Stimulated activated CD8-positive, alpha-beta memory T cell treated with anti-CD3 and anti-CD28 coated beads, Interleukin-7, amount 100 ng/mL, for 1 hour (primary cell): ENCODE measurements at places on chromosomes 6 and 20.

DNA sequence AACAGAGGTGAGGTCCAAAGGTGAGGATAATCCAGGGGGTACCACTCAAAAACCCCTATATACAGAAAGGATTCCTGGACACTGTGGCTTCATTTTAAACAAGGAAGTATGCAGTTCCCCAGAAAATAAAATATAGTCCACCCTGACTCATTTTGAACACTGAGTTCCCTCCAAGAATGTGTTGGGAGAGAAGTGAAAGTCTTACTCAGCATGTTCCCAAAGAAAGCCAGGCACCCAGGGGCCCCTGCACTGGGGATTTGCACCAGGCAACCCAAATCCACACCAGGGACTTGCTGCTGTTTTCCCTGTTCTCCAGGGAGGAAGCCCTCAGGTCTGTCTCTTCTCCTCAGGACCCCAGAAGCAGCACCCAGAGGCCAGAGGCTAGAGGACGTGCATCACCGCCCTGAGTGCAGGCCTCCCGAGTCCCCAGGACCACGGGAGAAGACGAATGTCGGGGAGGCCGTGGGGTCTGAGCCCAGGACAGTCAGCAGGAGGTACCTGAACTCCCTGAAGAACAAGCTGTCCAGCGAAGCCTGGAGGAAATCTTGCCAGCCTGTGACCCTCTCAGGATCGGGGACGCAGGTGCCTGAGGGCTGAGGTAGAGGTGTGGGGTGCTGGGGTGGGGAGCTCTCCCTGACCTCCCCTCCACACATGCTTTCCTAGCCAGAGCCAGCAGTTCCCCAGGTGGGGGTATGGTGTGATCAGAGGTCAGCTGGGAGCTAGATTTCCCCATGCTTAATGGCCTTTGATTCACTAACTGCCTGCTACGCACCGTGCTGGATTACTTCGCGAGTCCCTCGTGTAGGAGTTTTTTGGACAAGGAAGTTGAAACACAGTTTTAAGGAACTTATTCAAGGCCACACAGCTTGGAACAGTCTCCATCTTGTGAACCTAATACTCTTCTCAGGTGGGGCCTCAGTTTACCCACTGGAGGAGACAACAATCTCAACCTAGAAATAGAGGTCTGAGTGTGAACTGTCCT lies 3.3 kb downstream of the FGD2 start:
- DNase-seq, result no peak

DNA sequence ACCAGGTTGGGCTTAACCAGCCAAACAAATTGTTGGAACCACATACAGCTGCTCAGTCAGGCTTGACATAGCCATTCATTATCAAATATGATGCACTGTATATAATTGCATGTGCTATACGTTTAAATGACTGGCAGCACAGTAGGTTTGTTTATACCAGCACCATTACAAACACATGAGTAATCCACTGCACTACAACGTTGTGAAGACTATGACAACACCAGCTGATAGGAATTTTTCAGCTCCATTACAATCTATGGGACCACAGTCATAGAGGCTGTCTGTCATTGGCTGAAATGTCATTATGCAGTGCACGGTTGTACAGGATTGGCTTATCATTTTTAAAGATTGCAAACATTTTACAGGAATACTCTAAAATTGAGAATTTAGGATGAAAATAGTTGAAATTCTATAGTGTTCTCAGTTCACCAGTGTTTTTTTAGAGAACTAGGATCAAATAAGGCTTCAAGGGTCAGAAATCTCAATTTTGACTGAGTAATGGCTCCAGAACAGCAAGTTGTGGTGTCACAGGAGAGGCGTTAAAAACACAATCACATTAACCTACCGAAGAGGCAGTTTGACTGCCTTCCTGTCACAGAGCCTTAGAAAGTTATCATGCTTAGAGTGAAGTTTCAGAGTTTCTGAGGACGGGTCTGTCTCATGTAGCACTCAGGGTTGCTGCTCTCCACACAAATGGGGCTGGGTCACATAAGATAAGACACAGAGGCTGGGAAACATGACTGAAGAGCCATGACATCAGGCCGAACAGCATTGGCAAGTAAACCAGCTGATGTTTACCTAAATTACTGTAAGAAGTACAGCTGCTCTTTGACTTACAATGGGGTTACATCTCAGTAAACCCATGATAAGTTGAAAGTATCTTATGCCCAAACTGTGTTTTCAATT lies 60.7 kb upstream of the SMLR1 start:
- no peak for DNase-seq

GRCh38 chr6:170129691-170130171 lies 161.1 kb downstream of the DLL1 start:
- no peak for DNase-seq

GRCh38 chr6:43878823-43879495 lies 108.9 kb downstream of the VEGFA start:
- no peak for DNase-seq

DNA sequence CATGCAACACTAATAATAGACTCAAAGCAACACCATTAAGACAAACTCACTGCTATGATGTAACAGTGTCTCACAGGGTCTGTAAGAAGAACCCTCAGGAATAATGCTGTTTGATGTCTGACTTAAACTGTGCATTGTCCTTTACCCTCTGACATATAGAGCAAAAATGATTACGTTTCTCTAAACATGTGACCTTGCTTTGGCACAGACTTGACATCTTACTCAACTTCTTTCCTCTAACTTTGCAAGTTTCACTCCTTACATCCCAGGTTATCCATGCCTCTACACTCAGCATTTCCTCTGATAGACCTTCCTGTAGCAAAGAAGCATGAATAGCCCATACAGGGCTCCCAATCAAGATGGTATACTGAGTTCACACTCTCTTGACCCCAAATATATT lies 252.7 kb downstream of the UST start:
- DNase-seq, result no peak

- DNase-seq, result no peak
Measured at GRCh38 chr6:13561624-13562267, 12.7 kb upstream of the SIRT5 start.

DNA sequence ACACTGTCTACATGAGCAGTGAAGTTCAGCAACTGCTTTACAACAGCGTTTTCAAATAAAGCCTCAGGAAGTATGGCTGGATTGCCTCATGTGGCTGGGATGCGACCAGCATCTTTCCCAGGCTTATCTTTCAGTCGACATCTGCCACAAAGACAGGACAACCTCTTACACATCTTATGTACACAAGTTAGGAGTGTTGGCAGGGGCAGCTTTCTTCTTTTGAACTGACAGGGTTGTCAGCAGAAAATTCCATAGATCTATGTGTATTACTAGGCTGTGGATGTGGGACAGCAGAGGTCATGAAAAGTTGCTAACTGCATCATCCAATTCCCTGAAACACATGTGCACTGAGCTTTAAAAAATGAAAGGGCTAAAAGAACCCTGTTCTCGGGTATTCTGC lies 48.1 kb downstream of the PLAGL1 start:
- no peak for DNase-seq

DNA sequence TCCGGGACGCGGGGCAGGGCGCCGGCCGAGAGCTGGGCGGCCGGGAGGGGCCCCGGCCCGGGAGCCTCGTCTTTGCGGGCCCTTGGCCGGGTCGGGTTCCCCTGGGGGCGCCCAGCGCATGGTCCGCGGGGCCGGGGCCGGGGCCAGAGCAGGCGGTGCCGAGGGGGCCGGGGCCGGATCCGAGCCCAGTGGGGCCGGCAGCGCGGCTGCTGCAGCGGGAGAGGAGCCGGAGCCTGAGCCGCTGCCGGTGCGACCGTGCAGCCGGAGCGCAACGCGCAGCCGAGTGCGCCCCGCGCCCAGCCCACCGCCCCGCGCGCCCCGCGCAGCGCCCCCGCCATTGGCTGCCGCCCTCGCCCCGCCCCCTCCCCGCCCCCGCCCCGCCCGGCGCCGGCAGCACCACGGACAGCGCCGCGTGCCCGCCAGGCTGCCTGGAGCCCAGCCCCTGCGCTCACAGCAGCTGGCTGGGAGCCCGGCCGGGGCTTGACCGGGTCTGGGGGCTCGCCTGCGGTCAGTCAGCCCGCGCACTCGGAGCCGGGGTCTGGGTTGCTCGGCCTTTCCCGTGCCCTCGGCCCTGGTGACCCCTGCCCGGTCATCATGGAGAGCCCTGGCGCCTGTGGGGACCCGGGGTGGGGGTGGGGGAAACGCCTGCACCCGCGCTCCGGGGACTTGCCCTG lies at the start of gene HRH3:
Gene HRH3 (minus strand): TSS at position 287 of the 674 bp plus-strand sequence. CDS start 308 bp downstream, outside the sequence.
- no peak for DNase-seq

DNA sequence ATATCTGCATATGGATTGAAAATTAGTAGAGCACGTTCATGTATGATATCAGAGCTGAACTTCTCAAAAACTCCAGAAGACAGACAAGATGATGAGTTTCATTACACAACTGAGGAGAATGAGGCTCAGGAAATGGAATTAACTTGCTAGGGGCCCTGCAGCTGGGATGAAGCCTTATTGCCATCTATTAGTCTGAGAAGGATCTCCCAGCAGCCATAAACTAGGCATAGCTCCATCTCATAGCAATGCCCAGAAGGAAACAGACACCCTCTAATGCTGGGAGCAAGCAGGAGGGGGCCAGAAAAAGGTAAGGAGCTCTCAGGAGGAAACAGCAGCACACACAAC lies 18.0 kb downstream of the TFEB start:
- DNase-seq, result no peak

GRCh38 chr6:18400831-18401446 lies 13.8 kb downstream of the RNF144B start:
- no peak for DNase-seq

DNA sequence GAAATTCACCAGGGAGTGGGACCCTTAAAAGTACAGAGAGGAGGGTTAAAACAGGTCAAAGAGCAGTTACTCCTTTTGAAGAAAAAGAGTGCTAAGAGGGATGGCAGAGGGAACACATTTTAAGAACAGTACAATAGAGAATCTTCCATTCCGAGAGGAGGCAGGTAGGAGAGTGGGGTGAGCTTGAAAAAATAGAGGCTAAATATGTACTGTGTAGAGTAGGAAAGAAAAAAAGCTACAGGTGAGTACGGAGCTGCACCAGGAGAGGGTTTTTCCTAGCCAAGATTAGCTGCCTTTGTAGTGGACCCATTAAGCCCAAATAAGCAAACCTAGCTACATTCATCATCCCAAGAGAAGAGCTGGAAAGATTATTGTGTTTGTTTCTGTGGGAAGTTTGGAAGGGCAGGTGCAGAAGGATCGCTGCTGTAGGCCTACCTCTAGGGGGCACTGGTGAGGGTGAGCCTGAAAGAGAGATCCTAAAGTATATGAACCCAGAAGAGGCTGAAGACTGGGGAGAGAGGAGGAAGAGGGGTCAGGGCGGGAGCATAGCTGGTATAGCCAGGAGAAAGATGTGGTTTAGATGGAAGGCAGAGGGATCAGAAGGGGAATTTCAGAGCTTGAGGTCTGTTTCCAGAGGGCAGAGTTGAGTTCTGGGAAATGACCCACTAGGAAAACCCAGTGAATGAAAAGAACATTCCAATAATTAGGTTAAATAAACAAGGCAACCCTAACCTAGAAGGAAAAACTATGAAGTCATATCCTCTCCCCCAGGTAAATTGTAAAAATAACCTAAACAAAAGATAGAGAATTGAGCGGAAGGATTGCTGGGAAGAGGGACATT lies 50.2 kb upstream of the HINT3 start:
- DNase-seq, result no peak

DNA sequence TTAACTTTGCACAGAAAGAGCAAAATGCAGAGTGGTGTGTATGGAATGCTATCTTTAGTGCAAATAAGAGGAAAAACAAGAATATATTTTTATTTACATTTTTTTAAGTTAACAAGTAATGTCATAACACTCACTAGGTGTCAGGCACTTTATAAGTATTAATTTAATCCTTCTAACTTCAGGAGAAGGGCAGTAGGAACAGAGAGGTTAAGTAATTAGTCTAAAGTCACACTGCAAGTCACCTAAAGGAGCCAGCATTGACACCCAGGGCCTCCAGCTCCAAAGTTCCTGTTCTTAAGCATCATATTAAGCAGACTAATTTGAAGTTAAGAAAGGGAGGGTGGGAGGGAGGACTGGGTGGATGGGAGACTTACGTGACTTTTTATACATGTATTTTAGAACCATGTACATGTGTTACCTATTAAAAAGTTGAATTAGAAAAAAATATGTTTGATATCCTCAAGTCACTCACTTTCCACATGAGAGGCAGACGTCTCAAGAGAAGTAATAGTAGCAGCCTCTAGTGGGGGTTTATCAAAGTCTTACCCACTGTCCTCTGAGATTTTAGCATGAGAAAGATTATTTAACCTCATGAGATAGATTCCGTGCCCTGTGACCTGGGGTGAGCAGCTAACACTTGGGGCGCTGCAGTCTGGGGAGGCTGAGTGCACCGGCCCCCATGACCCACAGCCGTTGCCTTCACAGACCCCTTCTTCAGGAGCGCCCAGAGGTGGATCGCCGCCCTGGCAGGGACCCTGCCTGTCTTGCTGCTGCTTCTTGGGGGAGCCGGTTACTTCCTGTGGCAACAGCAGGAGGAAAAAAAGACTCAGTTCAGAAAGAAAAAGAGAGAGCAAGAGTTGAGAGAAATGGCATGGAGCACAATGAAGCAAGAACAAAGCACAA lies 7.0 kb downstream of the BTN3A1 start:
- DNase-seq, result no peak

DNA sequence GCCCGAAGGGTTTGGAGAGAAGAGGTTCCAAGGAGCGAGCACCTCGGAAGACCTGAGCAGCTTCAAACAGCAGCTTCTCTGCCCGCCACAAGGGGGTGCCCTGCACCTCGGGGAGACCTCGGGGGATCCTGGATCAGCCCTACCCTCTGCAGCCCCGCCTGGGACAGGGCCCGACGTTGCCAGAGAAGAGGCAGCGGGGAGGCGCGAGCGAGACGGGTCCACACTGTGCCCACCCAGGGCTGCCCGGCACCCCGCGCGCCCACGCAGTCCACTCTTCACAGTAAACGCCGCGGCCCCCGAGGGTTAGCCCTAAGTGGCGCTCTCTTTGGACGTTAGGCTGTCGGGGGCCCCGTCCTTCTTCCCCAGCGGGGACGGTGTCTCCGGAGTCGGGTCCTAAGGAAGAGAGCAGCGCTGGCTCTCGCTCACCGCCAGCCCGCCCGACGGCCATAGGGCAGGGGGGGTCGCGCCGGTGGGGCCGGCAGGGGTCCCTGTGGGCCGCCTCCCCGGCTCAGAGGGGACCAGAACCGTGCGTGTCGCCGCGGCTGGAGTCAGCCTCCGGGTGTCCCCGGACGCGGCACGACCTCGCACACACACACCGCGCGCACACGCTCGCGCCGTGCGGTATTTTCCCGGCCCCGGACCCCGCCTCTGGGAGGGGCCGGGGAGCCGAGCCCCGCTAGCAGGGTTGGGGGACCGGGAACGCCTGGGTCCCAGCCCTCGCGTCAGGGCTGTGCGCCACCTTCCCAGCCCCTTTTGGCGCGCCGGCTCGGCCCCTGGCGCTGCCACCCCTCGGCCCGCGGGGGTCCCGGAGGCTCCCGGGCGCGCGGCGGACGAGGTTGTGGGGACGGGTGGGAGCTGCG lies 929 bp downstream of the CDH22 start:
- DNase-seq, result peak; percentile 45

GRCh38 chr6:84052883-84053241 lies 19.3 kb downstream of the MRAP2 start:
- no peak for DNase-seq
